ENCODE measurements at places on chromosomes 2 and 18.
A peak's percentile ranks its signal among the peaks of the same experiment; 100 is the strongest.

- DNase-seq: no peak
Measured at GRCh38 chr18:36493349-36494159, 196.0 kb downstream of the FHOD3 start.

DNA sequence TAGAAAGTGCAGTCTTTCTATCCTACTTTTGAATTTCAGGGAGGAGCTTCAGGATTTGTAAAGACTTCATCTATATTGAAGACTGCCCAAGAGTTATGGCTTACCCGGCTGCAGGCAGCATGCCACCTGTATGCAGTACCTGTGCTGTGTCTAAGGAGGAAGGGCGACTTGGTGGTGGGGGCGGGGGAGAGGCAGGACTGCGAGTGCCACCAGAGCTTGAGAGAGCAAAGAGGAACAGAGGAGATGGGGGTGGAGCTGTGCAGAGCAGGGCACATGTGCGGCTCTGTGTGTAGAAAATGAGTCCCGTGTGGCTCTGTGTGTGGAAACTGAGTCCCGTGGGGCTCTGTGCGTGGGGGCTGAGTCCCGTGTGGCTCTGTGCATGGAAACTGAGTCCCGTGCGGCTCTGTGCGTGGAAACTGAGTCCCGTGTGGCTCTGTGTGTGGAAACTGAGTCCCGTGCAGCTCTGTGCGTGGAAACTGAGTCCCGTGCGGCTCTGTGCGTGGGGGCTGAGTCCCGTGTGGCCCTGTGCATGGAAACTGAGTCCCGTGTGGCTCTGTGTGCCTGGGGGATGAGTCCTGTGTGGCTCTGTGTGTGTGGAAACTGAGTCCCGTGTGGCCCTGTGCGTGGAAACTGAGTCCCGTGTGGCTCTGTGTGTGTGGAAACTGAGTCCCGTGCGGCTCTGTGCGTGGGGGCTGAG, 43.2 kb downstream of the LDLRAD4 start:
- no peak for DNase-seq

GRCh38 chr2:149924028-149924427, 336.5 kb upstream of the MMADHC start:
- peak; percentile 14 for DNase-seq

DNA sequence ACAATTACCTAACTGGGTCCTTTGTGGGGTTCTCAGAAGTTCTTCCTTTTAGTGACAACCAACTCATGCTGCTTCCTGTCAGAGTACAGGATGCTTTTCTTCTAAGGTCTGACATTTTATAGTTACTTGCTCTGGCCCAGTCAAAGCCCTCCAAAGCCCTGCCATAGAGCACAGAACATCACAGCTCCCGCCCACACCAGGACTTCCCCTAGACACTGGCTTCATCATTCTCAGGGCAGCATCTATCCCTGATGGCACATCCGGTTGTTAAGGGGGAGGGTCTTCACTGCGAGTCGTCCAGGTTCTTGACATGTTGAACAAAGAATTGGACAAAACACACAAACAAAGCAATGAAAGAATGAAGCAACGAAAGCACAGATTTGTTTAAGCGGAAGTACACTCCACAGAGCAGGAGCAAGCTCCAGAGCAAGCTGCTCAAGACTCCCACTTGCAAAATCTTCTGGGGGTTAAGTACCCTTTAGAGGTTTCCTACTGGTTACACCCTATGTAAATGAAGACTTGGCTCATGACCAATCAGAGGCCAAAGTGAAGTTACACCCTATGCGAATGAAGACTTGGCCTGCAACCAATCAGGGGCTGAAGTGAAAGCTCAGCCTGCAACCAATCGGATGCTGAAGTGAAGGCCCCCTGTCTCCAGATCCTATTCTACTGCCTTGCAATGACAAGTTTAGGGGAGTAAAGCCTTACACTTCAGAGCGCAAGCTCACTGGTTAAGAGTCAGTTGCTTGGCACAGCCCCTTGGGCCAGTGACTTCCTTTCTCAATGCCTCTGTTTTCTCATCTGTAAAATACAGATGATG, 79.0 kb downstream of the HDAC4 start:
- DNase-seq: no peak

GRCh38 chr2:239025096-239025801, 177.4 kb downstream of the TWIST2 start:
- DNase-seq: peak; percentile 86

- peak; percentile 51 for DNase-seq
Measured at GRCh38 chr2:149562324-149562723, 25.3 kb downstream of the MMADHC start.

GRCh38 chr2:6657855-6658254, 207.9 kb downstream of the CMPK2 start:
- no peak for DNase-seq

DNA sequence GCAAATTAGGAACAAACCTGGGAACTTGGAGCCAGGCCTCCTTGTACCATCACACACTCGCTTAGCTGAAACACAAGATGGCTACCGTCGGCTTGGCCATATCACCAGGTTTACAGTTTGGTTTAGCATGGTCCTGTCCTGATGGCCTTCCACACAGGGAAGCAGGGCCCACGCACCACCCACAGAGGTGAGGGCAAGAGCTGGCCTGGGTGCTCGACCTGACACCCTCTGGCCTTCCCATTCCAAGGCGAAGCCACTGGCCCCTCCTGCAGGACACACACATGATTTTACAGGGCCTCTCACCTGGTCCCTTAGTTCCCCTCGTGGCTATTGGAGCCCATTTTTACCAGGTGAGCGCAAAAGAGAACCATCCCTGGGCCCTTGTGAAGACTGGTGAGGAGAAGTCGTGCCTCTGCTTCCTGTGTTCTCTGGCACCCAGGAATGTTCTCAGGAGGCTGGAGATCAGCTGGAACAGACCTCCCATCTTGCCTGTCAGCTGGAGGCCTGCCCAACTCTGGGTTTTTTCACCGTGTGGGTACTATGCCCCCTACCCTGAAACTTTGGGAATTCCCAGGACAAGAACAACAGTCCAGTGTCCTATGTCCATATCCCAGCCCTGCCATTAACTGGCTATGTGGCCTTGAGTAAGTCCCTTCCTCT, 53.0 kb upstream of the FOSL2 start:
- no peak for DNase-seq

DNA sequence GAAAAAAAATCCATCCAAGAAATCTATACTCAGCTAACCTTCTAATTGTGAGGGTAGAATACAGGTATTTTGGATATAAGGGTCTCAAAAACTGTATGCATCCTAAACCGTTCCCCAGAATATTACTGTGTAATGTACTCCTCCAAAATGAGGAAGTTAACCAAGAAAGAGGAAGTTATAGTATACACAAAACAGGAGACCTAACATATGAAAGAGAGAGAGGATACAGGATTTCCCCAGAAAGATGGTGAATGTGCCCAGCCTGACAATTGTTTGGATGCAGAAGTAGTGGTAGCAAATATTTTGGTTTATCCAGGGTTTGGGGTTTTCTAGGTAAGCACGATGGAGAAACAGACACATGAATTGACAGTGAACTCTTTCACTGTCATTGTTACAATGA, 50.6 kb downstream of the GALNT3 start:
- no peak for DNase-seq

DNA sequence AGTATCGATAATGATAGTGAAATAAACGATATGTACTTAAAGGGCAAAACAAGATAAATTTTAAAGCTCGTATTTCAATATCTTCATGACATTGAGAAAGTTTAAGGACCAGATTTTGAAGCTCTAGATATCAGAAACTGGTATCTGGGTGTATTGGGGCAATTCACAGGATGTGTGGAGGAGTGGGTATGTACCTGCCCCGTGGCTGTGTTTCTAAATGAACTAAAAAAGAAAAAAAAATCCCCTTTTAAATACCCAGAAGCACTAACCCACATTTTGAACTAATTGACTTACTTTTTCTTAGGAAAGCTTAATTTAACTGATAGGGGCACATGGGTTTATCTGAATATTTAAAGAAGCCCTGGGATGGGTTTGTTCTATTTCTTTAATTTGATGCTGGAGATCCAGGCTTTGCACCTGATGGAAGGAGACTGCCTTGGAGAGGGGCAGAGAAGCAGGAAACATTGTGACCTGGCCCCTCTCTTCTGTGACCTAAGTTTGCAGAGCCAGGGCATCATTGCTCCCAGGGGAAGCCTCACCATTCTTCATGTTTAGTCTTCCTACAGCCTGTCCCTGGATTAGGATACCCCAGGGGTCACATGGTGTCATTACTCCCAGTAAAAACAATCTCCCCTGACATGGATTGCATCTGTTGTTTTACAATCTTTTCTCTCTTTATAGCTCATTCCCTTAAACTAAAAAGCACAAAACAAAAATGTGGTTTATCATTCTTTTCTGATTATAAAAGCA, 7.6 kb upstream of the KCTD1 start:
- no peak for DNase-seq

- DNase-seq: no peak
Measured at GRCh38 chr2:20180676-20181648, 44.0 kb downstream of the SDC1 start.

DNA sequence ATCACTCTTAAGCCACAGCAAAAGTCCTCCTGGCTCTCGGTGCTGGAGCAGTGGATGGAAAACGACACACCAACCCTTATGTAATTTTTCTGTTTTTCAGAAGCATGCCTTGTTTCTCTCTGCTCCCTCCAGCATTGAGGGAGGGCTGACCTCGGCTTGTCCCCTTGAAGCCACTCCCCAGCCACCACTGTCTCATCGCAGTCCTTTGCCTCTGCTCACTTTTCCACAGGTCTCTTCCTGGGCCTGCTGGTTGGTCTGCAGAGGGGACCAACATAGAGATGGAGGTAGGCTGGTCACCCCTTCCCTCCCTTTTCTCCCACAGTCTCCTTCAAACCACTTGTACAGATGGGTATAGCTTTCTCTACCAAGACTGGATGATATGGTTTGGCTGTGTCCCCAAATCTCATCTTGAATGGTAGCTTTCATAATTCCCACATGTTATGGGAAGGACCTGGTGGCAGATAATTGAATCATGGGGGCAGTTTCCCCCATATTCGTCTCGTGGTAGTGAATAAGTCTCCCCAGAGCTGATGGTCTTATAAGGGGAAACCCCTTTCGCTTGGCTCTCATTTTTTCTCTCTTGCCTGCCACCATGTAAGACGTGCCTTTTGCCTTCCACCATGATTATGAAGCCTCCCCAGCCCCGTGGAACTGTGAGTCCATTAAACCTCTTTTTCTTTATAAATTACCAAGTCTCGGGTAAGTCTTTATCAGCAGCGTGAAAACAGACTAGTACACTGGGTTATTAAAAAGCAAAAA, 14.3 kb upstream of the RIOK3 start:
- no peak for DNase-seq

DNA sequence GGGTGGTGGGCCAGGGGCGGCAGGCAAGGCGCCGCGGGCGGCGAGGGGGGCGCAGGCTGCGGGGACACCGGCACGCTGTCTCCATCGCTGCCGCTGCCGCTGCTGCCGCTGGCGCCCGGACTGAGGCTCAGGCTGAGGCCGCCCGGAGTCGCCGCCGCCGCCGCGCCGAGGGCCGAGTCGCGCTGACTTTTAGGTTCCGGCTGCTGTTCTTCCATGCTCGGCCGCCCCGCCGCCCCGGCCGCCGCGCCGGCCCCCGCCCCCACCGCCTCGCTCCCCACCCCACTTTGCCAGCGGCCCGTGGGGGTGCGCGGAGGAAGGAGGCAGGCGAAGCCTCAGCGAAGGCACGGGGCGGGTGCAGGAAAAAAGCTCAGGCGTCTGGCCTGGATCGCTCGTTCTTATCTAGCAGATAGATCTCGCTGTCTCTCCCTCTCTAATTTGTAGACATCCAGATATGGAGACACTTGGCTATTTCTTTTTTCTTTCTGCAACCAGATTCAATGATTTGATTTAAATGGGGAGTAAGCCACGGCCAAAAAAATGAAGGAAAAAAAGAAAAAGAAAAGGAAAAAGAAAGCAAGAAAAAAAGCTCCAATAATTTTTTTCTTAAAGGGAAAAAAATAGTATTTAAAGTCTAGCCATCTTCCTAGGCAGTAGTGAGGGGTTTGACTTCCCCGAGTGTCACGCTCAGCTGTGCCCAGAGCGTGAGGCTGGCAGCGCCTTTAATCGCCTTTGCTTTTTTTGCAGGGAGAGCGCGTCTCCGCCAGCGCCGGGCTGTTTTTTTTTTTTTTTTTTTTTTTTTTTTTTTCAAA, at the start of gene EN1:
EN1 (minus strand) TSS at position 696 of the 809 bp plus-strand sequence; CDS start at position 215, 481 bp downstream.
- DNase-seq: peak; percentile 19

- no peak for DNase-seq
Measured at GRCh38 chr2:74137651-74138599, 9.8 kb downstream of the BOLA3 start.

- DNase-seq: peak; percentile 44
Measured at GRCh38 chr2:42513252-42513918, 19.6 kb upstream of the KCNG3 start.

- no peak for DNase-seq
Measured at GRCh38 chr2:196149948-196150347, 21.4 kb downstream of the STK17B start.

GRCh38 chr2:111519071-111519470, 364.9 kb downstream of the ANAPC1 start:
- DNase-seq: no peak

GRCh38 chr2:174836377-174836994, 72.2 kb upstream of the CHRNA1 start:
- peak; percentile 92 for DNase-seq

DNA sequence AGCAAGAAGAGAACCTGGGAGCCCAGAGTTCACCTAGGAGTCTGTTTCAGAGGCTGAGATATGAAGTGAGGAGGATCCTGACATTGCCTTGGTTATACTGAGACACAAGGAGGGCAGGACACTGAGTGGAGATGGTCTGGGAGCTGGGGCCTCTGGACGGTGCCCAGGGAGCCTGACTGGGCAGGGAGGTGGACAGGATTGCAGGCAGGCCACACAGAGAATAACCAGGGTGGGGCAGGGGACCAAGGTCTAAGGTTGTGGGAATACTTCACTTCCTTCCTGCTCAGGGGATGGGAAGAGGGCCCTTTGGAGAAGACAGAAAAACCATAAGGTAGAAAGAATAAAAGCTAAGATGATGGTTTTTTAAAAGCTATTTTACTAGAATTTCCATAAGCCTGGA, 18.7 kb downstream of the EDAR start:
- DNase-seq: no peak

Measured in A172 (cell line).